Hippocampal formation (tissue), 2 donors: ENCODE measurements at places on chromosomes 1 and 21.

DNA sequence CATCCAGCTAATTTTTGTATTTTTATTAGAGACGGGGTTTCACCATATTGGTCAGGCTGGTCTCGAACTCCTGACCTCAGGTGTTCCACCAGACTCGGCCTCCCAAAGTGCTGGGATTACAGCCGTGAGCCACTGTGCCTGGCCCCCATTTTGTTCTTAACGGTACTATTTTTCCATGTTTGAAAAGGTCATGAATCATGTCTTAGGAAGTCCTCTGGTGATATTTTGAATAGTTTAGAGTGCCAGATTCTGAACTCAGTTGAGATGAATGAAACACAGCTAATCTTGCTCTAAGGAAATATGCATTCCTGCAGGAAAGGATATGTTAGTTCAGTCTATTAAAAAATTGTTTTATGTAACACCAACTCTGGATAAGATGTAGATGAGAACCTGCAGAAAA, 62.6 kb upstream of the ATP2B4 start:
- DNase-seq, result no peak

DNA sequence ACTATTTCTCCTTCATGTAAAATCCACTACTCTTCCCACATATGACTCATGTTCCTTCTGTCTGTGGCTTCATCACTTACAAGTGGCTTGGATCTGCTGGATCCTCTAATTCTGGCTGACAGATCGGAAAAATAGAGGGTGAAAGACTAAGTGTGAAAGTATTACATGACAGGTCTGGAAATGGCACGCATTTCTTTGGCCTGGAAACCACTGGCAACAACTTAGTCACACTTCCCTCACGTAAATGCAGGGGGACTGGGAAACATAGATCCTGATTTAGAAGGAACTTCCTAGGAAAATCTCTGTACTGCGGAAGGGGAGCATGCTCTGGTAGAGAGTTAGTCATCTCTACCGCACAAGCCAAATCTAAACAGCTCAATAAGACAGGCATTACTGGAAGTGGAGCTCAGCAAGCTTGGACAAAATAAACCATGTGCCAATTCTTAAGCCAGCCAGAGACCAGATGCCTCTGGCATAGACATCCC, 305.4 kb upstream of the PTBP2 start:
- no peak for DNase-seq

- DNase-seq, result no peak
Observed at GRCh38 chr21:15063081-15063813, 1.6 kb downstream of the NRIP1 start.

GRCh38 chr1:230431527-230431926, 5.4 kb upstream of the PGBD5 start:
- no peak for DNase-seq

- DNase-seq, result no peak
Observed at GRCh38 chr21:46354046-46354445, 30.1 kb downstream of the PCNT start.

GRCh38 chr1:203796236-203796605, 798 bp downstream of the ZBED6 start:
- DNase-seq, result no peak

GRCh38 chr1:98387701-98388100, 273.8 kb upstream of the SNX7 start:
- no peak for DNase-seq

- DNase-seq, result peak; percentile 76
Observed at GRCh38 chr1:160081261-160081936, at the start of gene KCNJ9. KCNJ9 (plus strand) TSS chr1:160081538; CDS start chr1:160084031, 2,493 bp downstream.

DNA sequence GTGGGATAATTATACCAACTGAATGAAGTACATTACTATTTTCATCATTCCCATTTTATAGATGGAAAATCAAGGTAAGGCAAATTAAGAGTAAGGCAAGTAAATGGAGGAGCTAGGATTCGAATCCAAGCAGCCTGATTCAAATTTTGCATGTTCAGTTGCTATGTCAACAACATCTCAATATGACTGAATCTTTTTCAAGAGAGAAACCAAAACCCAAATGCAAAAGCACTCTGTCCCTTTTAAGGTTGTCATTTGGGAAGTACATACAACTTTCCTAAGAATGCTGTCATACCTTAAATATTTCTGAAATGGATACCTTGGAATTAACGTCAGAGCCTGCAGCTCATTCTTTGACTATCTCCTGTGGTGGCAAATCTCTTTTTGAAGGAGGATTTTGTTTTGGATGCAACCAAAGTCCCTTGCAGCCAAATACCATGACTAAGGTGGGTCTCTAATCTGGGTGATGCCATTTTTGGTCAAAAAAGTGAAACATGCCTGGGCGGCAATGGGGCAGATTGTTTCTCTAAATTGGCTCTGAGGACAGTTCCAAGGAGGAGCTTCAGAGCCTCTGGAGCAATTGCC, 25.4 kb downstream of the ADAMTS1 start:
- no peak for DNase-seq

DNA sequence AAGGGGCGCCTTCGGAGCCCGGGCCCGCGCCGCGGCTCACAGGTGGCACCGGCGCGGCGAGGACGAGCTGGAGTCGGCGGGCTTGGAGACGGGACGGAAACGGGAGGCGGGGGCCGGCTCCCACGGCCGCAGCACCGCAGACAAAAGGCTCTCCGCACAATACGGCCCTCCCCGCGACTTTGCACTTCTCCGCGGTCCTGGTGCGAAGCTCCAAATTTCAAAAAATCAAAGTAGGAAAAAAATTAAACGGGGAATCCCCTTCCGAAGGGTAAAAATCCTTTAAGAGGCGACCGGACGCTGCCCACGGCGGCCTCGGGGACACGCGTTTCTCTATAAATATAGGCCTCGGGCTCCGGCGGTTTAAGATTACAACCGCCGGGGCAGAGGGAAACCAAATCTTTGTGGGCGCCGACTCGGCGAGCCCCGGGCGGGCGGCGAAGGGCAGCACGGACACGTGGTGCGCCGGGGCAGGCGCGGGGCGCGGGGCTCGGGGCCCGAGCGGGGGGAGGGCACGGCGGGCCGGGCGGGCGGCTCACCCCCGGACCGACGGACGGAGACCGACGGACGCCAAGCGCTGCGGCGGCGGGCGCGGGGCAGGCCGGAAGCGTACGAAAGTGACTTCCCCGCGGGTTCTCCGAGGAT, 453 bp downstream of the PABPC4 start:
- DNase-seq, result peak; percentile 34

GRCh38 chr1:238898856-238899255, 487.5 kb upstream of the CHRM3 start:
- no peak for DNase-seq

GRCh38 chr1:91883470-91883869, 2.5 kb downstream of the TGFBR3 start:
- DNase-seq, result no peak

DNA sequence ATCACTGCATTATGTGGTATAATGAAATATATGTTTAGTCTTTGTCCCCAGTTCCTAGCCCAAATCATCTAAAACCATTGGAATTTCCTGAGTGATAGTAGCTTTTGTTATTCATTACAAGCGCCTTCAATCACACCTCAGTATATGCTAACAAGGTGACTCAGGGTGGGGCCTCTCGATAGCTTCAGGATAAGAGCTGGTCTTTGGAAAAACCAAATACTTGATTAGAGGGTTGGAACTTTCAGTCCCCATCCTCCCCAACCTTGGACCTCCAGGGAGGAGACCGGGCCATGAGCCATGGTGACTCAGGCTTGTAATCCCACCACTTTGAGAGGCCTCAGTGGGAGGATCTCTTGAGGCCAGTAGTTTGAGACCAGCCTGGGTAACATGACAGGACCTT, 5.1 kb upstream of the BRDT start:
- no peak for DNase-seq

- DNase-seq, result no peak
Observed at GRCh38 chr21:35257413-35257812, 208.3 kb upstream of the RUNX1 start.

DNA sequence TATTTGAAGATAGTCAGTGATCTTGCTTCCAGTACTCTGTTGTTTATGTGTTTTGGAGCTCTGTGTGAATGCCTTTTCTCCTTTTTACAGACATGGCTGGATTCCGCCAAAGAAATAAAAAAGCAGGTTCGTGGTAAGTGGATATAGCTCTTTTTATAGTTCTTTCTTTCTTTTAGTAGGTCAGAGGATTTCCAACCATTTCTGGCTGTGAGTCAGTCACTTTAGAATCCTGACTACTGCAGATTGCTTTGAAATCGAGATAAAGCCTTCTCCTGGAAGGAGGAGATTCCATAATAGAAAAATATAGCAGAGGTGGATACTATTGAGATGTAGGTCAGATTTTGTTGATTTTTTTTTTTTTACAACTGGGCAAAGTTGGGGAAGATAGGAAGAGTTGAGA, 97.4 kb downstream of the EPB41 start:
- no peak for DNase-seq

- no peak for DNase-seq
Observed at GRCh38 chr1:84442256-84442655, 36.8 kb upstream of the RPF1 start.

- no peak for DNase-seq
Observed at GRCh38 chr21:36122977-36123376, 11.9 kb upstream of the CBR3 start.

GRCh38 chr1:181595234-181595633, 111.9 kb downstream of the CACNA1E start:
- DNase-seq, result no peak

DNA sequence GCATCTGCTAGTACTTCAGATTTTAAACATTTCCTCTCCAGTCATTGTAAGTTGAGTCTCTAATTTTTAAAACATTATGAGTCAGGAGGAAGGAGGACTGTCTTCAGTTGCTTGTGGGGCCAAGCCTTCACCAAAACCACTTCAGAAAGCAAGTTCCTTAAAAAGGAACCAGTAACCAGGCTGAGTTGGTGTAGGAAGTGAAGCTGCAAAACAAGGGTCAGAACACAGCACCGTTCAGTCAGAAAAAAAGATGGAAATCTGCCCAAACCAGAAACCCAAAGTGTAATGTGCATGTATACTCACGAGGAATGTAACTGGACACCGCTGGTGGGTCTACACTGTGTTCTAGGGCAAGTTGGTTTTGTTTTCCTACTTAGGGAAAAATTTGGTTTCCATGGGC, 402.1 kb downstream of the SETD4 start:
- peak; percentile 7 for DNase-seq

DNA sequence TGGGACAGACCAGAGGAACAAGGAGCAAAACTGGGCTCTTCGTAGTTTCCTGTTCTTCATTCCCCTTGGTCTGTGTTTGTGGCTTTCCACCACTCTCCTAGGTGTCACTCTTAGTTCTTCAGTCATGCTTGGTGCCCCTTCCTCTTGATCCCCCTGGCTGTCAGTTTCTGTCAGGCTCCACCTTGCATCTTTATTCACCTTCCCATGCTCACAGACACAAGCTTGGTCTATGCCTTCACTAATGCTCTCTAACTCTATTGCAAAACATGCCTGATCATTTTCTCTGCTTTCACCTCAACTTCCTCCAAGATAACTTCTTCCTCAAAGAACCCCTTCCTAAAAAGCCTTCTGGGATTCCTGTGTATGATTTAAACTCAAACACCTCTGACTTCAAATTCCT, 122.9 kb downstream of the GLUL start:
- DNase-seq, result no peak

GRCh38 chr1:152111515-152111968, 3.7 kb downstream of the TCHH start:
- DNase-seq, result no peak

DNA sequence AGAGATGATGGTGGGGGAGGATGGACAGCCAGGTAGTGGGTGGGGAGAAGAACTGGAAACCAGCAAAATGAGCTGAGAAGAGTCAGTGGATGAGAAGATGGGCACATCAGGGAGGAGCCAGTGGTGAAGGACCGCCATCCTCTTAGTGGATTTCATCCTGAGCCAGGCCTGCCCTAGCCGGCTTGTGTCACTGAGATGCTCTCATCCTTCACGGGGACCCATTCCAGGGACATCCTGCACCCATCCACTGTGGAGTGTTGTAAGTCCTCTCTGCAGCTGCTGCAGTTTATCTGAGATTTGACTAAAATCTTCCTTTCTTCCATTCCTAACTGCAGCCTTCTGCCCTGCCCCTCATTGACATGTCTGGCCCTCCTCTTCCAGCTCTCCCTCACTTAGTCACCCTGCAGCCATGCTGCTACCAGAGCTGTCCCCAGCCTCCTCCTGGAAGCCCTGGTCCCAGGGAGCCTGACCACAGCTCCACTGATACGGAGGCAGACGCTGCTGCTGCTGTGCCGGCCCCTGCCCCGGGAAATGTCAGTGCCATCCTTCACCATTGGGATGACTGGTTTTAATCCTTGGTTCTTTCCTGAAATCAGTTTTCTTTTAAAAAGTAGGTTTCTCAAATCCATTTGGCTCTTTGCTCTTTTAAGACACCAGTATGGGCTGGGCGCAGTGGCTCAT, 33.2 kb downstream of the STUM start:
- DNase-seq, result no peak

DNA sequence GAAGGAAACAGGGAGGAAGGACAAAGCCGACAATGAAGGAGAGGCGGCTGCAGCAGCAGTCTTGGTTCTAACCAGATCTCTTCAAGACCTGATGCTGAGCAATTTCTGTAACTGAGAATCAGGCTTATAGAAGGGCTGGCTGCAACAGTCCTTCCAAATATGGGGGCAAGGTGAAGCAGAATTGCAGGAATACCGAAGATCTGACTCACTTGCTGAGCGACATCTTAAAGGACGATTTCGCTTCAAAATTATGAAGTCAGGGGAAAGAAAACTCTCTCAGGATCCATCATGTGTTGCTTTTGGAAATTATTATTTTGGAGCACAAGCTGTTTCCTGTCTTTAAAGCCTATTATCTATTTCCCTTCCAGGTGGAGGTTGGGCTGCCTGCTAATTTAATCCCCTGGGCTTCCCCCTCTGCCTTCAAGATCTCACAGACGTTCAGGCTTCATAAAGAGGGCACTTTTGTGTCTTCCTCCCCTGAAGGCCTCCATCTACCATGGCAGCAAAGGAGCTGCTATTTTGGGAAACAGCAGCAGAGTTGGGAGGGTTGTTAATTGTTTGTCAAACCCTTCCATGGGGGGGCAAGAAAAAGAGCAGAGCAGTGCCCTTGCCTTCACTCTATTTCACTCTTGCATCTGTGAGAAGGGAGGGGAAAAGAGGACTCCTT, 10.8 kb upstream of the IER5 start:
- DNase-seq, result no peak
